ENCODE measurements at places on chromosomes 7 and 10.
A peak's percentile ranks its signal among the peaks of the same experiment; 100 is the strongest.

DNA sequence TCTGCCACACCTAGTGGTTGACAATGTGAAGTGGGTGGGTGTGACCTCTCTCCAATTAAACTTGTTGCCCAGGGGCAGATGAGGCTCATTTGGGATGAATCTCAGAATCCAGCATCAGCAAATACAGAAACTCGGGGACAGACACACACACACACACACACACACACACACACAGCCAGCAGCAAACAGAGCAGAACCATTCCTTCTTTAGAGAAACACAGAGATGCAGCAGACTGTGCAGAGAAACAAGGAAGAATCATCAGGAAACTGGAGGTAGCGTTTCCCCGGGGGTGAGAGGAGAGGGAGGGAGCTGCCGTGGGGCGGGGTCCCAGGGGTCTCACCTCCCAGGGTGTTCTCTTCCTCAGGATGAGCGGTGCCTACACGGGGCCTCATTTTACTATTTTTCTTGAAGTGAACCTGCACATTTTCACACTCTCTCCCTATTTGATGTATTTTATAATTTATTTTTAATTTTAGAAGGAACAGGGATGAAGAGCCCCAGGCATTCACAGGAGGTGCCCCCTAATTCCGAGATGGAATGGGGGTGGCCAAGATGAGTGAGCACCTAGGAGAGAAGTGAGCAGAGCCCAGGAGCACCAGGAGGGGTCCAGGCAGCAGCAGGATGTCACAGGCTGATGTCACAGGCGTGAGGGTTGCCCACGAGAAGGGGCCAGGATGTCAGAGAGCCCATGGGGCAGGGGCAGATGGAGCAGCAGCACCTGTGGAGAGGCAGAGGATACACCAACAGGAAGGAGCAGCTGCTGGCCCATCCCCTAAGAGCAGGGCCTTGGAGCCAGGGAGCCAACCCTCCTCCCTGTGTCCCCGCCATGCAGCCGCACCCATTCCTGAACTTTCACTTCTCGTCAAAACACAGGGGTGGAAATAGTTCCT is 85.3 kb upstream of the PPP2R2D start:
- DNase-seq, result no peak

GRCh38 chr10:91694170-91694794 is 61.4 kb upstream of the PPP1R3C start:
- DNase-seq, result no peak

DNA sequence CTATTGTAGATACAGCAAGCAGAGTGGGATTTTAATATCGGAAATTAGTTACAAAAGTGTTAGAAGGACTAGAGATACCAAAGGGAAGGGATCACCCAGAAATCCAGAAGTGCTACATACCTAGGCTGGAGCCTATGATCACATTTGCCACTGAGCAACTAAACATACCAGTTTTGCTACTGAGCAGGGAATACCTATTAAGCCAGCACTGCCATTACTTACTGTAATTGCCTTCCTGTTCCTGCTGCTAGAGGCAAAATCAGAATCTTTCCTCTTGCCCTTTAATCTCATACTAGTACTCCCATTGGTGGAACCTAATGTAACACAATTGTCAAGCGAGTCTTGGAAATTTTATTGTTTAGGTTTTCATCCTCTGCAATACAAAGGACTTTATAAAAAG is 121.7 kb downstream of the ATRNL1 start:
- no peak for DNase-seq

DNA sequence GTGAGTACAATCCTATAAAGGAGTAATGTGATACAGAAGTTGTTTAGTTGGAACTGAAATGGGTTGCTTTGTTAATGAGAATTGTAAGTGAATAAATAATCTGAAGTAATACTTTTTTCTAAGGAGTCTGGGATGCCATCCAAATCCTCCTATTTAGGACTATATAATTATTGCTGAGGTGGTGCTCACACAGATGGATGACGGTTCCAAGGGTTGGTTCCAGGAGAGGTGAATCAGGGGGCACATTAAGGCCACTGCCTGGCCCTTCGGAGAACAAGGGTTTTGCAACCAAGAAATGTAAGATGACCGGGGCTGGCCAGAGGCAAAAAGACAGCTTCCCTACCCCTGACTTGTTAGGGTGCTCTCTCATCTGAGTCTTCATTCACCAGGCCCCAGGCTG is 352.7 kb downstream of the PHTF2 start:
- no peak for DNase-seq

- no peak for DNase-seq
These were observed 278.0 kb downstream of the TNS3 start for GRCh38 chr7:47303695-47304453.

DNA sequence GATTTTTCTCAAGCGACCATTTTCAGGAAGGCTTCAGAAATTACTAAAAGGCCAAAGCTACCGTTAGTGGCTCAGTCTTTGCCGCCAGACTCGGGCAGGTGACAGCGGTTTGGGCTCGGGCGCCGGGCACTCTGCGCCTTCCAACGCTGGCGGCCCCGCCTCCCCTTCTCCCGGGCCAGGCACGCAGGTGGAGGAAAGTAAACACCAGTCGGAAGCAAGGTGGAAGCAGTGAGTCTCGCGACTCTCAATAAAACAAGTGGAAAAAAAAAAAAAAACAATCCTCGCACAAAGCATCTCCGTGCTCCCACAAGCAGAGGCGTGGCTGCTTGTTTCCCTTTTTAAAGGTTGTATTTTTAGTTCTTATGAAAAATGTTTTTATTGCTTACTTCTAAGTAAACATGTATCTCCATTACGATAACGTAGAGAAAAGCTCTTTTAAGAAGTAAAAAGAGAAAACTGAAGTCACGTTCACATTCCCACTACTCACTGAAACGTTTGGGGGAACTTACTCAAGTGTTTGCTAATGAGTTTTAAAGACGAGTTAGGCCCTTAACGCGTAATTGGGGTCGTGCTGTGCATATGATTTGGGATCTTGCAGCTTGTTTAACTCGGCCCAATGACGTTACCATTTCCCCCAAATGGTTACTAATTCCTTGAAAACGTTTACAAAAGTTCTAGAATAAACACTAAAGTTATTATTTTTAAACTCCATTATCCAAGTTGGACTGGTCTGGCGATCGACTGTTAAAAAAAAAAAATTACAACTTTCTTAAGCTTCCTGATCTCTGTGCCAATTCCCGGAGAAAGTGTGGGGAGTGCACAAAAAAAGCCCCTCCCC is 864 bp downstream of the CDCA7L start:
- peak; percentile 46 for DNase-seq

- no peak for DNase-seq
These were observed 133.5 kb upstream of the PRSS58 start for GRCh38 chr7:142391191-142391992.

DNA sequence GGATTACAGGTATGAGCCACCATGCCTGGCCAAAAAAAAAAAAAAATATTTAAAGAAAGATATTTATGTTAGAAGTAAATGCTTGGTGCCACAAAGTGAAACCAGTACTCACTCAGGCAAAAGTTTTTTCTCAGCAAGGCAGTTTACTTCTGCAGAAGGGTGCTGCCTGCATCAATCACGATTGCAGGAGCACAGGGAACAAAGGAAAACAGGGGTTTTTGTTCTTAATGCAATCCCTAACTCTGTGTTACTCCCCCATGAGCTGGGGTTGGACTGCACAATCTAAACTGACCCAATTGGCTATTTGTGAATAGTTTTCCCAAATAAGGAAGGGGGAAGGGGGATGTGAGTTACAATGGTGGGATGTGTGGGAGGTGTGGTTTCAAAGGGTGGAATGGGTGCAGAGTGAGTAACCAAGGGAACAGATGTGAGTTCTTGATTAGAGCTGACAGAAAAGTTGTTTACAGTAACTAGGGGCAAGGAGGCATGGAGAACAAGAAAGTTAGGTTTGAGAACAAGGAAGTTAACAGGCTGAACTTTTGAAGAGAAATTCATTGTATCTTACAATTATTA is 255.4 kb downstream of the TYW1 start:
- no peak for DNase-seq

GRCh38 chr10:15084502-15084922 is 4.1 kb downstream of the ACBD7 start:
- DNase-seq, result peak; percentile 31

GRCh38 chr7:81903115-81903514 is 133.3 kb upstream of the HGF start:
- DNase-seq, result no peak

GRCh38 chr7:910931-911431 is 34.6 kb downstream of the GET4 start:
- DNase-seq, result no peak

All from NCI-H2107 (cell line).